Trophoblast cell (in vitro differentiated cells and primary cell): ENCODE measurements at places on chromosomes 3 and 15.

GRCh38 chr3:99250821-99251355 is 349.4 kb upstream of the DCBLD2 start:
- DNase-seq, result no peak

- DNase-seq, result no peak
Observed at GRCh38 chr3:97138914-97139541, 324.6 kb downstream of the EPHA6 start.

DNA sequence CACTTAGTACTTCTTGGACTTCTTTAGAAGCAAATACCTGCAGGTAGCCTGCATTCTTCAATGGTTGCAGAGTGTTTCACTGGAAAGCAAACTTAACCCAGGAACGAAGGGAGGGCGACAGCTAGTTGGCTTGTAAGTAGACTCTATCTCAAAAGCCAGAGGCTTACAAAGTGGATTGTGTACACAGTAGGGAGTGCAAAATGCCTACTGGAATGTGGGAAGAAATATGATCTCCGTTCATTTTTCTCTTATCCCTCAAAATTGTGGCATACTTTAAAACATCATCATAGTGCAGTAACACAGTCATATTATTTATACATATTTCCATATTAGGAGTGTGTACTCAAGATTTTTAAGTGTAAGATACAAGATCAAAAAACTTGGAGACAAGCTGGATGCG is 155.7 kb downstream of the LIPC start:
- DNase-seq, result no peak

- DNase-seq, result no peak
Observed at GRCh38 chr15:38878926-38879325, 314.3 kb upstream of the RASGRP1 start.

DNA sequence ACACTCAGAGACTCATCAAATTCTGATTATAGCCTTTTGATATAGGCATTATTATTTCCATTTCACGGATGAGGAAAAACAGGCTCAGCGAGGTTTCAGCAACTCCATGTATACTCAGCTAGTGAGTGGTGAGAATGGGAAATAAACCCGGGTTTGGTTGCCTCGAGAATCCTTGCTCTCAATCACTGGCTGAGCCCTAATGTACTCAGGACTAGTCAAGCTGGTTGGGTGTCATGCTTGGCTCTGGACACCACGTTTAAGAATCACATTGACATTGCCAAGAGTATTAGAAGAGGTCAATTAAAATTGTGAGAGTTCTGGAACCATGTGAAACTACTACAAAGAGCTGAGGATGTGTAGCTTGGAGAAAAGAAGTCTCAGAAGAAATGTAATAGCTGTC is 444.5 kb downstream of the MFSD1 start:
- DNase-seq, result no peak
